ENCODE measurements at places on chromosomes 2 and 18.

DNA sequence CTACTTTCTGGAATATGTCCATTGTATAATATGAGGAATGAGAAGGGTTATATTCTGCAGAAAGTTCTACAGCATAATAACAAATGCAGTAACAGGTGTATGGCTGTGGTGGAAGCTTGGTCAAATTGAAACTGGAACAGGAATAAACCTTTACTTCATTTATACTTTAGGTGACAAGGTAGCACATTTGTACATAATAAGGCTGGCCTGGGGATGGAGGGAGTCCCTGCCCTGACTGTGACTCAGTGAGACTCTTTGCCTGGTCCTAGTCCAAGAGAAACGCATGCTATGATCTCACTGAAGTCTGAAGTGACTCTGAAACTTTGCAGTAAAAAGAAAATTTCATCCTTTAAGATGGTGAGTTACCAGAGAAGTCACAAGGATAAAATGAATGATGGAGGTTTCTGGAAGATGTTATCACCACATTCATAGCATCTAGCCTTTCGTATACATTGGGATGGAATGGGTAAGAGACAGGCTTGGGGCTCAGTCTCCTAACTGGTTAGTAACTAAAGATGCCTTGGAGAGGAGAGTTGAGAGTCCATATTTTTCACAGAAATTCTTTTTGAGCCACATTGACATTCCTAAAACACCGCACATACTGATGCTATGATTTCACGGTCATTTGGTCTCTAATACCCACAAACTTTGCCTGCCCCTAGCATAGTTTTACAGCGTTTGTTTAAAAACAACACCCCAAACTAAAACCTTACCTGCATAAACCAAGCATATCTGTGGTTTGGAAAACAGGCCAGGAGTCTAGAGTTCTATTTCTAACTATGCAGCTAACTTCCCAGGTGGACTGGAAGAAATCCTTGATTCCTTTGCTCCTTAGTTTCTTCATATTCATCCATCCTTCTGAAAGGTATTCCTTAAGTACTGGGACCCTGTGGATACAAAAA, 42.4 kb upstream of the NABP1 start:
- DNase-seq = no peak

DNA sequence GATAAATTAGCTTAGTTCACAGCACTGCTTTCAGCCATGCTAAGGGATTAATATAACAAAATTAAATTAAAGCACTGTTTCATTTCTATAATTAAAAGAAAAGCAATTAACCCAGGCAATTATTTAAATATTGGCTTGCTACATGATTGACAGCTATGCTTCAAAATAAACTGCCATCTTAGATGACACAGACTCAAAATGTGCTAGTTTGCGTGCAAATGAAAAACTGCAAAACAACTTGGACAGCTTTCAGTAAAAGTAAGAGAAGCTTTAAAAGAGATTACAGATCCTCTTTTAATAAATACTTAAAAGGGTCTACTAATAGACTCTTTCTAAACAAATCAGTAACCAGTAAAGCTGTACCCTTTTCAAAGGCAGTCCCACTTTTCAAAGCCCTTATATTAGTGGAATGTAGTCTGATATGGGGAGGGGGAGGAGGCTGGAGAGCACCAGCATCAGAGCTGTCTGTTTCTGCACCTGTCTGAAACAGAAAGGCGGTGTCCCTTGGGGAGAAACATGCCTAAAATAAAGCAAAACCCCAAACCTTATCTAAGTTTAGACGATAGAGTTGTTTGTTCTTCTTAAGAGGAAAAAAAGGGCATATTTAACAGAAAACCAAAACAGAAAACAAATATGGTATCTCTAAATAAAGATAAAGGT, 20.8 kb downstream of the EIF2AK3 start:
- DNase-seq = no peak

GRCh38 chr2:59167514-59167913, 926.4 kb upstream of the FANCL start:
- no peak for DNase-seq

GRCh38 chr18:31248783-31249521, 69.0 kb upstream of the DSG1 start:
- DNase-seq = no peak

DNA sequence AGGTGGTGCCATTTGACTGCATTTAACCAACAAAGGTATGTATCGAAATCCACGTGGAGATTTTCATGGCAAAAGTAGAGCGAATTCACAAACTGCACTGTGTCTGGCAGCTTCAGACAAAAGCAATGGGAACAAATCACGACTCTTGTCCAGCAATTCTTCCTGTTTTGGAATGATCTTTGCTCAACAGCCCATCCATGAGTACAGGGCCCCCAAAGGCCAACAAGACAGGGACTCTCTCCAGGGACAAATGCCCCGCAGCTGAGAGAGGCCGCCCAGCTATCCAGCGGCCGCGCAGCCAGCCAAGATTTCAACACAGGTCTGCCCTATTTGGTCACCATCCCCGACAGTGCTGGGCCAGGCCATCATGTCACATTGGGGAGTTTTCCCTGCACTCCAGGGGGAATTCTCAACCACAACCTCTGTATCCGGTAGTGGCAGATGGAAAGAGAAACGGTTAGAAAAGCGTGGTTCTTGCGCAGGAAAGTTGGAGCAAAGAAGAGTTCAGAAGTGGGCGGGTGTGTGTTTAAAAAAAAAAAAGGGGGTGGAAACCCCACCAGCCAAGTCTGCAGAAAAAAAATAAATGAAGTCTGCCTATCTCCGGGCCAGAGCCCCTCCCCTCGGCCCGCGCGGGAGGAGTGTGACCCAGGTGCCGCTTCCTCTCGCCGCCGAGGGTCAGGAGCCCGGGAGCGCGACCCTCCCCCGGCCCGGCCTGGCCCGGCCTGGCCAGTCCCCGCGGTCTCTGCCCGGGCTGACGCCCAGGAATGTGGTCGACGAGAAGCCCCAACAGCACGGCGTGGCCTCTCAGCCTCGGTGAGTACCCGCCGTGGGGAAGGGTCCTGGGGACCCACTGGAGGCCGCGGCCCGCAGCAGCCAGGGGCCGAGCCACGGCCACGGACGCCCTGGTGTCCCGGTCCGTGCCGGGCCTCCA, at the start of gene GYPC:
TSS of gene GYPC (plus strand) at position 659 of the 931 bp plus-strand sequence. CDS start at position 765, 106 bp downstream.
- no peak for DNase-seq

- no peak for DNase-seq
Observed at GRCh38 chr2:235027558-235028214, 75.9 kb downstream of the SH3BP4 start.

DNA sequence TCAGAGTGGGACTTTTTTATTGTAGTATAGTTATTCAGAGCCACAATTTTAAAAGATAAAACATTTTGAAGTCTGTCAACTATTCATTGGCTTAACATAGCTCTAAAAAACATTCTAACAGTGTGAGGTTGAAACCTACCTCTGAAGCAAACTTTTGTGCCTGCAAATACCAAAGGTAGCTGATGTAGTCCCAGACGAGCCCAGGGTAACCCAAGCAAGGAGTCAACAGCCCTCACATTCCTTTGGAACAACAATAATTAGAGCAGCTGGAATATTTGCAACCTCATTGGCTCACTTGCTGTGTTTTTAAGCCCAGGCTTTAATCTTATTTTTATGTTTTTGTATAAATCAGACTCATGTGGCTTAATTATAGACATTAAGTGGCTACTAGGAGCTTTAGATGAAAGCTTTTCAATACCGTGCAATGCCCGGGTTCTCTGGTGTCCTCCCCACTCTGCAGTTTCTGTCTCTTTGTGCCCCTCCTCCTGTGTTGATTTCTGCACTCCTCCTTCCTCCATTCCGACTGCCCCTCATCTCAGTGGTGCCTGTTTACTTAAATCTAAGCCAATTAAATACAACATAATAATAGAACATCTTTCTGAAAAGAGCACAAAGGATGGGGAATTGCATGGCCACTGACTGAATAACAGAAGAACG, 157.9 kb upstream of the UNC80 start:
- DNase-seq = no peak

- peak; percentile 7 for DNase-seq
Observed at GRCh38 chr2:78861546-78861945, 164.0 kb upstream of the REG3G start.

- DNase-seq = no peak
Observed at GRCh38 chr2:181818058-181818680, 73.4 kb upstream of the ITPRID2 start.

DNA sequence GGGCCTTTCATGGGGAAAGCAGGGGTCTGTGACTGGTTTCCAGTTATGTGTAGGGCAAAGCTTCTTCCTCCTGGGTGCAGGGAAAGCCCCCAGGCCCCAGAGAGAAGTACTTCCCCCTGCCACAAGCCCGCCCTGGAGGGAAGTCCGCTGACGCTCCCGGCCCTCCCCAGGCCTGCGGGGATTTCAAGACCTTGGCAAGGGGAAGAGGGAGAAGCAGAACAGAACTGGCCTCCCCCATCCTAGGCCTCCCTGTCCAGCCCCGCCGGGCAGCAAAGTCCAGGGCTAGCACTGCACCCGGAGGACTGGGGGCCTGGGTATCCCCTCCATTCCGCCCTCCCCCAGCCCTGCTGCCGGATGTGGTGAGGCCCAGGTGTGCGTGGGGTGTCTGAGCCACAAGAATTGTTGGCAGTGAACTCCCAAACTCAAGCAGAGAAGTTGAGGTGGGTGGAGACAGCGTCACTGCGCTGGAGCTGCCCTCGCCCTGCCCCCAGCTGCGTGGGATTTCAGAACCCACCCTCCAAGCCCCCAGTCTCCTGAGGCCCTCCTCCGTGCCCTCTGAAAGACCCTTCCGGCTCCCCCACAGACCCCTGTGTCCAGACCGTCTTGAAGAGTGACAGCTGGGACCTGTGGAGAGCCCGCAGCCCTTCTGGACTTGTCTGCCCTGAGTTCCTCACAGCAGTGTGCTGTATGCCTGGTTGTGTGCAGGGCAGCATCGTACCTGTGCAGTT, 1.1 kb upstream of the DUSP2 start:
- no peak for DNase-seq

- no peak for DNase-seq
Observed at GRCh38 chr2:6618201-6618600, 247.5 kb downstream of the CMPK2 start.

GRCh38 chr18:36402765-36403396, 105.4 kb downstream of the FHOD3 start:
- DNase-seq = no peak

DNA sequence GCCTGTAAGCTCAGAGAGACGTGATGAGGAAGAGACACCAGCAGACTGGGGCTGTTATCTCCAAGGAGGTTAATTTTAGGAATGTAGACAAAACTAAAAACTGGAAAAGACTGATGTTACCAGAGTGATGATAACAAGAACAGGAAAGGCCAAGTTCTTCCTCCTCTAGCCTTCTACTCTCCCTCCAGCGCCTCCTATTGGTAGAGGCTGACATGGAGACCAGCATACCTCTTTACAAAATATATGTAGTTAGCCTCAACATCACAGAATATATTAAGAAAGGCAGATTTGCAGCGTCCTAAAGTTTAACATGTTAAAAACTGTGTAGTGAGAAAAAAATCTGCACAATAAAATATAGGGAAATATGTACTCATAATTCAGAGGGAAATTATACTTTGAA, 66.0 kb downstream of the TCF4 start:
- no peak for DNase-seq

DNA sequence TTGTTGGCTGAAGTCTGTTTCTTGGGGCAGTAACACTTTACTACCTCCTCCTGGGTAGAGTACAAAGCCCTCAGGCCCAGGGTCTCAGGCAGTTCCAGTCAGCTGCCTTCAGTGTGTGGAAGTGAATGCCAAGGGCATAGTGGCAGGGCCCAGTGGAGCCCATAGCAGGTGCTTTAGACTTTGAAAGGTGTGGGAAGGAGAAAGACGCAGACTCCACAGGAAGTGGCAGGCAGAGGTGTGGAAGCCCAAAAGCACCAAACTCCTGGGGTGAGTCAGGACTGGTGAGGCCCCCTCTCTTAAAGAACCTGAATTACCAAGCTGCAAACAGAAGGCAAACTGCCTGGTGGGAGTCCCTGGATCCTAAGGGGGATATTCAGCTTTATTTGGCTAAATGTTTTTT, 45.3 kb downstream of the ADAM23 start:
- no peak for DNase-seq

- DNase-seq = no peak
Observed at GRCh38 chr2:105235388-105236059, 6.0 kb upstream of the GPR45 start.

DNA sequence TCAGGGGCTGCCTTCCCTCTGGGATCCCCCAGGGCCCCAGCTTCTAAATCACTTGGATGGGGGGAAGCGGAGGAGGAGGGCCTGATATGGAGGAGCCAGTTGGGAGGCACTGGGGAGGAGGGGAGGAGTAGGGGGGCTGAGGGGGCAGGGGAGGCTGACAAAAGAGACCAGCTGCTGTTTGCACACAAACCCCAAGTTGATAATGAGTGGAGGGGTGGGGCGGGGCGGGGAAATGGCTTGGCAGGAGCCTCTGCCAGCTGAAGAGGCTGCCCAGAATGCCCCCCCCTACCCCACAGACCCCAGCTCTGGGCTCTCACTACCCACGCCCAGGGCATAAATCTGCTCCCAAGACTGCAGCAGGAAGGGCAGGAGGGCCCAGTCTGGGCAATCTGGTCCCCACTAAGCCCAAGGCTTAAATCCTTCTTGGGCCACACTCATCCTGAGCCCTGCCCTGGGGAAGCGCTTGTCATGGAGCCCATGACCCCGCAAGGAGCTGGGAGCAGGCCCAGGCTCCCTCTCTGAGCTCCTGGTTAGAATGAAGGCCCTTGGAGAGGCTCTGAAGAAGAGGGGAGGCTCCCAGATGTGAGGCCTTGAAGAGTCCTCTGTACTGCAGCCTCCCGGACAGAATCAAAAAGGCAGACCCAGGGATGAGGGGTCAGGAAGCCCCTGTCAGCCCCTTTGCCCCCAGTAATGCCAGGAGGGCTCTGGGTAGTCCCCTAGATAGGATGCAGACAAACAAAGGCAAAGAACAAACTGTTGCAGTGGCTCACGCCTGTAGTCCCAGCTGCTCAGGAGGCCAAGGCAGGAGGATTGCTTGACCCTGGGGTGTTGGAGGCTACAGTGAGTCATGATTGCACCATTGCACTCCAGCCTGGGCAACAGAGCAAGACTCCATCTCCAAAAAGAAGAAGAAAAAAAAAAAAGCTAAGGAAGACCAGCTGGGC, 24.8 kb upstream of the PTMA start:
- no peak for DNase-seq

GRCh38 chr18:22505141-22505591, 87.5 kb upstream of the CTAGE1 start:
- DNase-seq = no peak

GRCh38 chr2:227921648-227922047, 50.2 kb downstream of the DAW1 start:
- DNase-seq = peak; percentile 1

DNA sequence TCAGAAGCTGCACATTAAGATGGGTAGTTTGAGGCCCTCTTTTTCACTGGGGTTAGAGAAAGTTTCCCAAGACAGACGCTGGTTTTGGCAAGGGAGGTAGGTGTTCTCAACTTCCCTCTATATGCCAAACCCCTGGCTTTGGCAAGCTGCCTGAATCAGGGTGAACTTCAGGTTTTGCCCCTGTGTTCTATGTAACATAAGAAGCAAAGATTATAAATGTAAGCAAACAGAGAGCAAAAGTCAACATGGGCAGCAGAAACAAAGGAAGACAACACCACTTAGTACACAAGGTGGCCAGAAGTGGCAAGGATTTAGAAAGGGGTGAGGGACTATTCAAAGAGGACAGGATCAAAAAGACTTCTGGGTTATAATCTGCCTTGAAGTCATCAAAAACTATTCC, 70.5 kb upstream of the TFCP2L1 start:
- peak; percentile 93 for DNase-seq
